Activated T-helper 1 cell treated with anti-CD3 and anti-CD28 coated beads, Interleukin-2, amount 50 U/mL, for 16 hours (primary cell): ENCODE measurements at places on chromosomes 2 and 18.

- no peak for DNase-seq
These were observed 572.6 kb downstream of the ARHGAP15 start for GRCh38 chr2:143701785-143702184.

DNA sequence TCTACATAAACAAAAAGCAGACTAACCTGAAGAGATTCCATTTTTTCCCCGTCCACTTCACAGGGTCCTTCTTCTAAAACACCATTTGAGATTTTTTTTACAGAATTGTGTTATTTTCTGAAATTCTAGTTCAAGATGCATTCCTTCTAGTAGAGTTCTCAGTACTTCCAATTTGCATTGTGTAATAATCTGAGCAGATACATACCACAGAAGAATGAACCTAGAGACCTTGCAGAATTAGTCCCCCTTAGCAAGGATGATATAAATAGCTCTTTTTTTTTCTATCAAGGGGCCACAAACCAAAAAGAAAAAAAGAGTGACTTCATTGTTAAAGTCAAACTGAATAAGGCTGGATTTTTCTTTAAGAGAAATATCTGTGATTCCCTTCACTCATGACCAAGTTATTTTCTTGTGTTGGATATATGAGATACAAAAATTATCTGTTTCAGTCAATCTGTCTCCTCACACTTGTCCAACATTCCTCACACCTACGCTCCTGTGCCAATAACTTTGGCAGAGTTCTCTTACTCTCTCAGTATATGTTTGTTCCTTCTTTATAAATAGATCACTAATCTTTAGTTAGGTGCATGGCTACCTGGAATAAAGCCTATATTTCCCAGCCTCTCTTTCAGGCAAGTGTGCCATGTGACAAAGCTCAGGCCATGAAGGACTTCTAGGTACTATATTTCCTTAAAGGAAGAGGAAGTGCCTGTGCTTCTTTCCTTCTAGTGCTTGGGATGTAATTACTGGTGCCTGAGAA is 183.5 kb downstream of the ZNF385B start:
- no peak for DNase-seq

- DNase-seq = no peak
These were observed 614 bp upstream of the FKBP1B start for GRCh38 chr2:24048769-24049484.

DNA sequence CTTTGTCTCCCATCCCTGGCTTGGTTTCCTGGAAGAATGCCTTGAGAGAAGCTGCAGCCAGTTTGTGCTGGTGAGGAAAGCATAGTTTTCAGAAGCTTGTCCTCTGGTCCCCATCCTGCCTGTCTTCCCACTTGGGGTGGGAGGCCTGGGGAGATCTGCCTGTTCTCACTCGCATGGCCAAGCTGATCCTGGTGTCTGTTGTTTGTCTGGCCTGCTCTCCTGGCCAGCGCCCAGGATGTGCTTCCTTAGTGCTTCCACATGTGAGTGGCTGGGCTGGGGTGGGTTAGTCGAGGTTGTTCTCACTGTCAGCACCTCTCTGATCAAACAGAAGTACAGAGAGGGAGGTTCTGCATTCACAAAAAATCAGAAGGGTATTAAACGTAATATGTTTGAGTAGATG is 49.5 kb downstream of the PTPRM start:
- no peak for DNase-seq
